Stimulated activated CD4-positive, alpha-beta T cell treated with anti-CD3 and anti-CD28 coated beads, Interleukin-1b, Interleukin-23, amount 100 ng/mL, for 24 hours (primary cell): ENCODE measurements at places on chromosomes 3 and 15.

DNA sequence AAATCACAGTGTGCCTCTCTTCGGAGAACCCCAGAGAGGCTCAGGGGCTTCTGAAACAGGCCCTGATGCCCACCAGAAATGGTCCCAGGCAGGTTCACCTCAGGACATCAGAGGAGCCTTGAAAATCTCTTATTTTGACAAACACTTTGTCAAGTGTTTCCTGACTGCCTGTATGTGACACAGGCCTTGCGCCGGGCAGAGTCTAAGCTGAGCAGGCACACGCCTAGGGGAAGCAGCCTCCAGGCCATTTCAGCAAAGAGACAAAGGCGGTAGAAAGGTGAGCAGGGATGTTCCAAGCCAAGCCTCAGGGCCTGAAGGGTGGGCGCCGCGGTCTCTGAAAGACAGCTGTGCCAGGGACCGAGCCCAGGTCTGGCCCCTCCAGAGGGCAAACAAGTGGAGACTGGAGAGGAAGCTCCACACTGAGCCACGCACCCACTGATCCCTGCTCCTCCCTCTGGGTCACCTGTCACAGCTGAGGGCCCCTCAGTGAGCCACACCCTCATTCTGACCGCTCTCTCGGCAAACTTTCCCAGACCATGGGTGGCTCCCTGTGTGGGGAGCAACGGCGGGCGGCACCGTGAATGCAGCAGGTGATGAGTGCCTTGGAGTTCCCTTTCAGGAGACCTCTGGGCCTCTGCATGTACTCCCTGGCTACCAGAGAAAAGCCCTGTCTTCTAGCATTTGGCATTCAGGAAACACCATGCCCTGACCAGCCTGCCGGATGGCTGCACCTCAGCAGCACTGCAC is 136.1 kb downstream of the ADAMTS17 start:
- no peak for DNase-seq

DNA sequence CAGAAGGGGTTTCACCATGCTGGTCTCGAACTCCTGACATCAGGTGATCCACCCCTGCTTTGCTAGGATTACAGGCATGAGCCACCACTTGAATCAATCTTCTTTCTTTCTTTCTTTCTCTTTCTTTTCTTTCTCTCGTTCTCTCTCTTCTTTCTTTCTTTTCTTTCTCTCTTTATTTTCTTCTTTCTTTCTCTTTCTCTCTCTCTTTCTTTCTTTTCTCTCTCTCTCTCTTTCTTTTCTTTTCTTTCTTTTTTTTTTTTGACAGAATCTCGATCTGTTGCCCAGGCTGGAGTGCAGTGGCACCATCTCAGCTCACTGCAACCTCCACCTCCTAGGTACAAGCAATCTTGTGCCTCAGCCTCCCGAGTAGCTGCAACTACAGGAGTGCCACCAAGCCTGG is 37.9 kb upstream of the PIK3CB start:
- no peak for DNase-seq

DNA sequence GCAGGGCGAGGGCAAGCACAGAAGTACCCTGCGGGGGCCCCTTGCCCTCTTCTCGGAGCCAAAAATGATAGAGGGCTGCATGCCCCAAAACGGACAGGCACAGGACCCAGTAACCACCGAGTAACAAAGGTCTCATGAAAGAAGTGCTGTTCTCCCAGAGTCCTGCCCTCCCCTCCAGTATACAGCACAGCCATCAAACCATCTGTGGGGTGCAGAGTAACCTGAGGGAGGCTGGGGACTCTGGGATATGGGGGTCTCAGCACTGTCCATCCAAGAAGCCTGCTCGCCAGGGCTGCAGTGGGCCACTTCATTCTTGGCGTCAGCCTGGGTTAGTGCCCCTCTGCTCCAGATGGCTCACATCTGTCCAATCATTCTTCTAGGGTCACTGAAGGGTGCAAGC is 6.1 kb downstream of the ULK3 start:
- no peak for DNase-seq

GRCh38 chr15:64697911-64698369 is 77.4 kb downstream of the RBPMS2 start:
- DNase-seq, result peak; percentile 29

- DNase-seq, result no peak
These were observed 342.0 kb upstream of the CTDSPL start for GRCh38 chr3:37519661-37520060.

DNA sequence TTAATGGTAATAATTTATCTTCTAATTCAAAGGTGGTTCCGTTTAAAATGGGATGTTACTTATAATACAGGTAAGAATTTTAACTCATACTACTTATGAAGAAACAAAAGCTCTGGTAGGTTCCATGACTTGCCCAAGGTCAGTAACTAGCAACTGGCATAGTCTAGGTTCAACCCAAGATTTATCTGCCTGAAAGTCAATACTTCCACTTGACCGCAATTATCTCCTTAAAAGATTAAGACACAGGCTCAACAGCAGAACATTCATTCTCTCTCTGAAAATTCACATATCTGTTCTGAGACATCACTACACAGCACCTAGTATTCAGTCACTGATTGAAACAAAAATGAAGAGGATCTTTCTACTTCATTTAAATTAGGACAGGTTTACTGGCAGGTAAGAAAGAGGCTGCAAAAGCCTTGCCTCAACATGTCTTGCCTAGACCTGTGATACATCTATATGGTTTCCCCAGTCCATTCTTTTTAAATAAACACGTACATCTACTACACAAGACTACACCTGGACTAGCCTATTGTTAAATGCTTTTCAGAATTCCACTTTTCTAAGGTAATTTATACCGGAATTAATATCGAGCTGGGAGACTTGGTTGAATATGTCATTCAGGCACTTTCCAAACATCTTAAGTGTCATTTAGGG is 1.2 kb downstream of the CSNK1G1 start:
- DNase-seq, result no peak

GRCh38 chr3:95438274-95438673 is 1375.4 kb downstream of the NSUN3 start:
- DNase-seq, result no peak

GRCh38 chr3:188332085-188332484 is 178.1 kb downstream of the LPP start:
- no peak for DNase-seq

DNA sequence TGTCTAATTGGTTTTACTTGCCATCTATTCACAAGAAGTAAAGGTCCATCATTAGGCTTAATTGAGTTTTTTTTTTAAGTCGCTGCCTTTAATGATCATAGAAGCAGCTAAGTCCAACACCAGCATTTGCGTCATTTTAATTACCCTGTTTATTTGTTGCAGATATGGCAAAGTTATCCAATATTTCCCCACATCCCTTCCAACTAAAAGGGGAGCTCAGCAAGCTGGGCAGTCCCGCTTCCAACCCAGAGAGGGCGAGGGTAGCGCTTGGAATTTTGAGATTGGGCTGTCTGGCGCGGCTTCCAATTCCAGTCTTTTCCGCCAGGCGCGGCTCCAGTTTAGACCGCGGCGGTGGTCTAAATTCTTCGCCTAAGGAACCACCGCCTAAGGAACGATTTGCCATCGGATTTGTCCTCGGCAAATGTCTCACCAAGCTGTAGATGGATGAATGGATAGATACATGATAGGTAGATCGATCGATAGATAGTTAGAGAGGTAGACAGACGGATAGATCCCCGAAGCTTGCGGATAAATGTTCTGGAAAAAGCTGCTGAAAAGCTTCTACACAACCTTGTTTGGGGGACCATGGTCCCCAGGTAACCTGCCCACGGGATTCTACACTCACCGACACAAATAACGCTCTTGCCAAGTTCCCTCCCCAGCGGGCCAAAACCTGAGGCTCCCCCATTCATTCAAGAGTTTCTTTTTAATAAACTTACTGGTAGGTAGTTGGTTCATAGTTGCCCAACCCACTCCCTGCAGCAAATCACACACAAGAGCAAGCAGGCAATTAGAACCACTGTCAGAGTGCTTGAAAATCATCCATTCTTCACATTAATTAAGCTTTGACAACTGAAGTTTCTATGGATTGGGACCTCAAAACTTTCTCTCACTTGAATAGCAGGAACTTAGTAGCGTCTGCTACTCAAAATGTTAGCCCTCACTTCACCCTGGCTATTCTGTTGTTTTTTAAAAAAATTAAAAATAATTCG is 49.1 kb downstream of the ZIC4 start:
- no peak for DNase-seq

DNA sequence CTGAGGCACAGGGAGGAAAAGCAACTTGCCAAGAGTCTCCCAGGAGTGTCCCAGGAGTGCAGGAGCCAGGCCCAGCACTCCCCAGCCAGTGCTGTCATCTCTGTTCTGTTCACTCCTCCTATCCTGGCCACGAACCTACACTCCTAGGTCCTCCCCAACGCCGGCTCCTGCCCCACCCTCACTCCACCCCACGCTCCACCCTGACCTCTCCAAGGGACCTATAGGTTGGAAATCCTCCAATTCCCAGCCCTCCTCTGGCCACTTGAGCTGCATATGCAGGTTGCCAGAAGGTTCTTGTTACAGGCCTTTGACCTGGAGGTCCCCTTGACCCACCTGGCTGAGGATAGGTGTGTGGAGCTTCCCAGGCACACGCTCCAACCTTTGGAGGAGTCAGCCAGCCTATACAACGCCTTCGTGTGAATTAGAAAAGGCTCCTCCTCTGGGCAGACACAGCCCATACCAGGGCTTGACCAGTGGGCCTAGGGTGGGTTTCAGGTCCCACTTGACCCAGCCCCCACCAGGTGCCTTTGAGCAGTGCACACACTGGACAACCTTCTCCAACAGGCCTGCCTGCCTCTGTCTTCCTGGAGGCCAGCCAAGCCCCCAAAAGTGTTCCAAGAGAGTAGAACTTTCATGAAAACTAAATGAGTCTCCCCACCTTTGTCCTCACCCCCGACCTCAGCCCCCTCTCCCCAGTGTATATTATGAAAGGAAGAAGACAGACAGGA is 167.2 kb upstream of the TLE3 start:
- no peak for DNase-seq
